NCI-H1092 treated with DMSO at 0.1 percent for 48 hours (cell line): ENCODE measurements at places on chromosomes 12 and 14.

GRCh38 chr14:24071836-24072430 lies 571 bp downstream of the CPNE6 start:
- no peak for DNase-seq

DNA sequence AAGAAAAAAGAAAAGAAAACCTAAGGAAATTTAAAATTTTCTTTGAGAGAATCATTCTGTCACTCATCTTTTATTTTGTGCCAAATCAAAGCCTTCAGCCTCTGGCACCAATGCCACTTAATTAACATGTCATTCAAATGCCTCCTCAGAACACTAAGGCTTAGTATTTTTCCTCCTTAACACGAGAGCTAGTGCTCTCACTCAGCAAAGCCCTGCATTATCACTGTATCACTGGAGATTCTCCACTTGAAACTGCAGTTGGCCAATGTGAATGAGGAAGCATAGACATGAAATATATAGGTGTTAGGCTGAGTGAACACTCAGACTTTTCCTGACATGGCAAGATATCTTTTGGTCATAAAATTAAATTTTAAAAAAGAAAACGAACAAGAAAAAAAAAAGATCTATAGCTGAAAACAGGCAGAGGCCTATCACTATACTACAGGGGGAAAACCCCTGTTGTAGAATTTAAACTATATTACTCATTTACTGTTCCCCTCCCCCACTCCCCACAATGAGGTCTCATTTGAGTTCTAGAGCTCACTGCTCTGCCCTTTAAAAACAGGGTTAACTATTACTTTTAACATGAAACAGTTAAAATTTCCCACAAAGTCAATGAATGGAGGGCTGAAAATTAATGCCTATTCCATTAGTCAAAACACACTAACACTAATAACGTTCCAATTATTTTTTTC lies 5.1 kb downstream of the MBIP start:
- peak; percentile 34 for DNase-seq

GRCh38 chr12:102120886-102121285 lies 903 bp downstream of the PARPBP start:
- DNase-seq: no peak

DNA sequence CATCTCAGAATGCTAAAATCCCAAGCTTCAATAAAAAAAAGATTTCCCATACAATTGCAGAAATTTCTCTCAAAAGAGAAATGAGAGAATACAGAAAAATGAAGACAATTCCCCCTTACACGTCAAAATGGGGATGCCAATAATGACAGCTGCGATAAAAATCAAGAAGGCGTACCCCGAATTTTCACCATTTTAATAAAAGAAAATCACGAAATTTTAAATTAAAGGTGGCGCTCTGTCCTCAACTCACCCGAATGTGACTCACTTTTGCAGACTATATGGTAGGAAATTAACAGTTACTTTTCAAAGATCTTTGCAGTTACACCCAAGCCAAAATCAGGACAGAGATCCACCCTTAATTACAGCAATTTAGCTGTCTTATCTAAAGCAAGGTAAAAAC lies 2.1 kb downstream of the ATP2B1 start:
- no peak for DNase-seq

DNA sequence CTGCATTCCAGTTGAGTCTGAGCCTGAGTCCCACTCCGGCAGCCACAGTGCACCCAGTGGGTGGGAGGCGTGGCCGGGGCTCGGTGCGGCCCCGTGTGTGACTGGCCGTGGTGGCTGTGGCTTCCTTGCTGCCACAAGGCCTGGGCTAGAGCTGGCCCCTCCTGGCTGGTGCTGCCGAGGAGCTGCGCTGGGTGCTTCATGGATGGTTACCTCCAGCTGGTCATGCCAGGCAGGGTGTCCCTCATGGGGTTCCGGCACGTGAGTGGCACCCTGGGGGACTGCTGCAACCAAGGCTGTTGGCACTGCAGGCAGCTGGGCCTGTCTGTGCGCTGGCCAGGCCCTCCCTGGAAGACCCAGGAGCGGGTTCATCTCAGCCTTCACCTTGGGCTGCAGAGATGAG lies 62.7 kb downstream of the KIF26A start:
- DNase-seq: no peak

DNA sequence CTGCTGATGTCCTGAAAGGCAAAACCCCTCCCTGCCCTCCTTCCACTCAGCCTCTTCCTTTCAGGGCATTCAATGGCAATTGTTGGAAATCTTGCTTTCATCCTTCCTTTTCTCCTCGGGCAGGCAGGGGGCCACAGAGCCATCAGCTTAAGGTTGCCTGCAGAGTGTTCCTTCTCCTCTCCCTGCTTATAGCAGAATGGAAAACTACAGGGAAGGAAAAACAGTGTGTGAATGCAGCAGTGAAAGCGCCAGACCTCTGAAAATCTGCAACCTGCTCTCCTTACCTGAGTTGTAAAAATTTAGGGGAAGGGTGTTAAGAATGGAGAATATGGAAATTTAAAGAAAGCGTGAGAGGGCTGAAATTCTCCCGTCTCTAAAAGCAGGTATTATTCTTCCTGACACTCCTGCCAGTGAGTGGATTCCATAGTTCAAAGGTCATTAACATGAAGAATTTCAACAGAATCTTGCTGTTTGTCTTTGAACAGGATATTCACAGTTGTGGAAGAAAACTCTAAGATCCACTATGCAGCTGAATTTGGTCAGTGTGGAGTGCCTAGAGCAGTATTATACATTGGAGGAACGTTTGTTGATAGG lies 348.8 kb downstream of the KCNH5 start:
- DNase-seq: no peak

DNA sequence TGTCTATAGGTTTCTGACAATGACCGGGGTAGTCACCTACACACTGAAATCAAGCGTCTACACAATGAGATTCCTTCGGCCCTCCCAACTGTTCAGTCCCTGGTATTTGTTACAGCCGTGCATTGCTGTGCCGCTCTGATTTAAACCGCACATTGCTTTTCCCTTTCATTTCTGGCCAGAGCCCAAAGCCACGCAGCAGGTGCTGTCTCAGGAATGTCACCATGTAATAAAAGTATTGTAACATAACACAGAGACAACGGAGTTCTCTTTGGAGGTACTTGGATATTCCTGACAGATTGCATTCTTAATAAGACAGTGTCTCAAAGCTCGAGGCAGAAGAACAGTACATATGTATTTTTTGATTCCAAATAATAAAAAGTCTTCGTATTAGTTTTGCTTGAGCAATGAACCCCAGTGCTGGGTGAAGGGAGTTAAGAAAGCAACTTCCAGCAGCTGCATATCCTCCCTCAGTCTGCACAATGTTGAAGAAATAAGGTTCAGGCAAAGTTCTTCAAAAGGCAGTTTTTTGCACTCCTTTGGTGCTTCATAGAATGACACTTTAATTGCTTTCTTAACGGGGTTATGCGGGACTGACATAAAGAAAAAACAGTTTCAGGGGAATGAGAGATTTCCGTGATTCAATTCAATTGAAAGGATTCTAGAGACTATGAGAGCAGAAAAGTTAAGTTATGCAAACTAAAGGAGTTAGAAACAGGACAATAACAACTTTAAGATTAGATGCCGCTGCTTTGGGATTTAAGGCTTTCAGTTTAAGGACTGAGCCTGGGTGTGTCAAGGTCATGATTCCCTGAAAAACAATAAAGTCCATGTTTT lies 288.7 kb upstream of the FLRT2 start:
- no peak for DNase-seq

- DNase-seq: no peak
Observed at GRCh38 chr12:11923067-11923466, 147.7 kb upstream of the BCL2L14 start.

DNA sequence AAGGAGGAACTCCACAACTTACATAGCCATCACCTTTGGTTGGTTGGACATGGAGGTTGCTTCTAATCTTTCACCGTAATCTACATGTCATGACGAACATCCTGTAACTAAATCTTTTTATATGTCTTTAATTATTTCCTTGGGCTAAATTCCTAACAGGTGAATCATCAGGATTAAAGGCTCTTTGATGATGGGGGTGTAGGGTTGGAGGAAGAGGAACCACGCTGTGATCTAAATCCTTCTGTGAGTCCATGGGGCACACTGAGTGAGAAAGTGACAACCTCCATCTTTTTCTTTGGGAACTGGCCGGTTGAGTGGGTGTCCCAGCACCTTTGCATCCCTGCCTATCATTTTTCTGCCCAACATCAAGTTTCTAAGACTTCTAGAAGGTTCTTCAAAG lies 31.1 kb upstream of the MAP1LC3B2 start:
- no peak for DNase-seq

DNA sequence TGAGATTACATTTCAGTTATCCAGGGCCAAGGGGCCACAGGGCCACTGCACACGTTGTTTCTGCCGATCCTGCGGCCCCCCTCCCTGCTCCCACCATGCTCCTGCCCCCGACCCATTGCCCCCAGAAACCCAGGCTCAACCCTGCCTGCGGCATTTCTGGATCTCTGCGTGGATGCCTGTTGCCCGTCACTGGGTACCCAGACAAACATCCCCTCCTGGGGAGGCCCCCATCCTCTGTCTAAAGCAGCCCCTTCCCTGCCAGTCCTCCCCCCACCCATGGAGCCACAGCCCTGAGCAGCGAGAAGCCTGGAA lies 326.4 kb upstream of the SFSWAP start:
- DNase-seq: no peak

- no peak for DNase-seq
Observed at GRCh38 chr12:54425702-54426101, 6.6 kb upstream of the ITGA5 start.

DNA sequence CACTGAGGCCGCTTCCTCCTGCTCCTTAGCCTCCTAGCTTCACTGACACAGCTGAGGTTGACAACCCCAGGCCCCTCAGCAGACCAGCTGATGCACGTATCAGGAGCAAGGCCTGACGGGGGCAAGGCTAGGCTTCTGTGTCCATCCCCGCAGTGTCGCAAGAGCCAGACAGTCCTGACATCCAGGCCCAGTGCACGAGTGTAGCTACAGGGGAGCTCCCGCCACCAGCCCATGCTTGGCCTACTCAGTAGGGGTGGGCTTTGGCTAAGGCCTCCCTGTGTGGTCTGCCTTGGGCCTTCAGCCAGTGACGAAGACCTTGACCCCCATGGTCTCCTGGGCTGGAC lies 179.1 kb downstream of the DPF3 start:
- no peak for DNase-seq

DNA sequence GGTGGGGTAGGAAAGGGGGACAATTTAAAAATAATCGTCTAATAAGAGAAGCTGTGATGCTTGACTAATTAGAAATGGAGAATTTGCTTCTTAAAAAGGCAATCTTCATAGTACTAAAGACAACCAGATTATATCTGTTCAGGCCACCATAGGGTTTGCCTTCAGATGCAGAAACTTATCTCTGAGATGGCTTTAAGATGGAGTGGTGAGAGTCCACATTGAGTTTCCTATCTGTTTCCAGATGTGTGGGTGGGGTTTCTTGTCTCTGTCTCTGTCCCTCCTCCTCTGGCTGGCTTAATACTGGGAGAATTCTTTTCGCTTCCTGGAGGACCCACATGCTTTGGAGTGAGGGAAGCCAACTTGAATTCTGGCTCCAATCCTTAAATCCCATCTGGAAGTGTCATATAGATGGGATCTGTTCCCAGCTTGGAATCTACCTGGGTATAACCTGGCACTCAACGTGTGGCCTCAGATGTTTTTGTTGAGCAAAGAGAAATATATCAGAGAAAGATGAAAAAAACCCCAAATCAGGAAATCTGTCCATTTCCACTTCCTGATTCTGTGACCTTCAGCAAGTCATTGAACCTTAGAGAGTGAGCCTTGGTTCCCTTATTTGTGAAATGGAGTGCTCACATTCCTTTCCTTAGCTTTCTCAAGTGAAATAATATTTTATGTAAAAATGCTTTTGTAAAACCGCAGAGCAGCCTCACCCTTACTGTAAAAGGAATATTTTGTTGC lies 66.4 kb downstream of the CHST11 start:
- no peak for DNase-seq

- DNase-seq: no peak
Observed at GRCh38 chr12:34354239-34355200, 332.2 kb downstream of the ALG10 start.

GRCh38 chr12:96489392-96490056 lies at the start of gene CFAP54:
CFAP54 (plus strand) TSS chr12:96489577; CDS start chr12:96489610, 33 bp downstream.
- peak; percentile 85 for DNase-seq

GRCh38 chr14:102796661-102797190 lies 19.5 kb downstream of the TRAF3 start:
- no peak for DNase-seq

GRCh38 chr14:65910108-65910786 lies 497.7 kb downstream of the FUT8 start:
- no peak for DNase-seq

DNA sequence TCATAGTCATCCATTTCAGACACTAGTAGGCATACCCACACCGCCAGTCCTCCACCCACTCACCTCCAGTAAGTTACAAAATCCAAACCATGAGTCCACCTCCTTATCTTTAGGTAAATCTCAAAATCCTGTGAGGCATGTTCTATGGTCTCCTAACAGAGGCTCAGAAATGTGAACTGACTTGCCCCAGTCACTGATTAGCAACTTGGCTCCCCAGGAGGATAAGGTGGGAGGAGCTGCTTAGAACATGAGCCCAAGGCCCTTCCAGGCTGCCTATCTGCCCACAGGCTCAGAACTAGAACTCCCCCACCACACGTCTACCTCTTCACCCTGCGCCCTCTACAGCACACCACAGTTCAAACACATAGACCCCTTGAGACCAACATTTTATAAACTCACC lies 19.9 kb downstream of the SETD3 start:
- no peak for DNase-seq

- DNase-seq: no peak
Observed at GRCh38 chr12:53105712-53106439, 2.6 kb downstream of the SOAT2 start.

GRCh38 chr12:123983822-123984485 lies 10.9 kb downstream of the ZNF664 start:
- peak; percentile 16 for DNase-seq

DNA sequence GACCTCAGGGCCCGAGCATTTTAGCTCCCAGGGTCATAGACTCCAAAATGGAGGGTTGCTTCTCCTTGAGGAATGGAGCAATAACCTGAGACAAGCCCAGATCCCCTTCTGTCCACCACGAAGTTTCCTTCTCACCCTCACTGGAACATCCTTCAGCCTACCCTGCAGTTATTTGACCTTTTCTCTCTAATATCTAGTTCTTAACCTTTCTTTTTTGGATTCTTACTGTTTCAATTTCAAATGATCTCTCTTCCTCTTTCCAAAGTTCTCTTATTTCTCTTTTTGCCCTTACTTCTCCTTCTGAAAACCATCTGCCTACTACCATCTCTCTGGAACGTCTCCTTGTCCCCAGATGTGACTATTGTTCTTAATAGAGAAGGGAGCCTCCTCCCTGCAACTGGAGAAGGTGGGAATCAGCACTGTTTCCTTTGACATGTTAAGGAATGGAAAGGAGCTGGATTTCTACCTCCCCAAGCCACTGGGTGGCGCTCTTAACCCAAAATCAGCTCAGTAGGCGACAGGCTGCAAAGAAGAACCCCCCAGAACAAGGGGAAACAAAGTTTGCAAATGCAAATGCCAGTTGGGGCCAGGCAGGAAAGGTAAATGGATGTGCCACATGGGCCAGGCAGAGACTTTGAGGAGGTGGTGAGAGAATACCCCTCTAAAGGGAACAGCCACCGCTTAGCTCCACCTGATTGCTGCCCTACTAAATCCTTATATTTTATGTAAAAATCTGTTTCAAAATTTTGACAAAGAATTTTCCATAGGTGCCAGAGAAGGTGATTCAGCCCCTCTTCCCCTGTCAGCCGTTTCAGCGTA lies 22.4 kb upstream of the PDE1B start:
- DNase-seq: peak; percentile 56
